ENCODE measurements at places on chromosomes 5 and 9. TPM values are rescaled to one million over a fixed set of nuclear protein-coding genes. Genes with fewer than 3 reads are reported as not detected.

DNA sequence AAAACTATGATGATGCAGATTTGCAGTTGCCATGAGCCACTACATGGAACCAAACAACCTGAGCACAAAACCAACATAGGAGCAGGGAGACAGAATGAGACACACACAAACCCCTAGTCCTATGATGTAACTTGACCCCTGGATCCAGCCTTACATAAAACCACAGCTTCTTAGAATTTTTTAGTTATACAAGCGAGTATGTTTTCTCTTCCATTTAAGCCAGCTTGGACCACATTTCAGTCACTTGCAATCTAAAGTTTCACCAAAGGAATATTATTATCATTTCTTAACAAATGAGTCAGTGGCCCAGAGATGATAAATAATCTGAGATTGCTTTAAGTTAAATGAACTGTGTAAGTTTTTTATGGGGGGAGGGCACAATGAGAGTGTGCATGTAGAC, 6.8 kb downstream of the SPOCK1 start:
- no peak for DNase-seq

DNA sequence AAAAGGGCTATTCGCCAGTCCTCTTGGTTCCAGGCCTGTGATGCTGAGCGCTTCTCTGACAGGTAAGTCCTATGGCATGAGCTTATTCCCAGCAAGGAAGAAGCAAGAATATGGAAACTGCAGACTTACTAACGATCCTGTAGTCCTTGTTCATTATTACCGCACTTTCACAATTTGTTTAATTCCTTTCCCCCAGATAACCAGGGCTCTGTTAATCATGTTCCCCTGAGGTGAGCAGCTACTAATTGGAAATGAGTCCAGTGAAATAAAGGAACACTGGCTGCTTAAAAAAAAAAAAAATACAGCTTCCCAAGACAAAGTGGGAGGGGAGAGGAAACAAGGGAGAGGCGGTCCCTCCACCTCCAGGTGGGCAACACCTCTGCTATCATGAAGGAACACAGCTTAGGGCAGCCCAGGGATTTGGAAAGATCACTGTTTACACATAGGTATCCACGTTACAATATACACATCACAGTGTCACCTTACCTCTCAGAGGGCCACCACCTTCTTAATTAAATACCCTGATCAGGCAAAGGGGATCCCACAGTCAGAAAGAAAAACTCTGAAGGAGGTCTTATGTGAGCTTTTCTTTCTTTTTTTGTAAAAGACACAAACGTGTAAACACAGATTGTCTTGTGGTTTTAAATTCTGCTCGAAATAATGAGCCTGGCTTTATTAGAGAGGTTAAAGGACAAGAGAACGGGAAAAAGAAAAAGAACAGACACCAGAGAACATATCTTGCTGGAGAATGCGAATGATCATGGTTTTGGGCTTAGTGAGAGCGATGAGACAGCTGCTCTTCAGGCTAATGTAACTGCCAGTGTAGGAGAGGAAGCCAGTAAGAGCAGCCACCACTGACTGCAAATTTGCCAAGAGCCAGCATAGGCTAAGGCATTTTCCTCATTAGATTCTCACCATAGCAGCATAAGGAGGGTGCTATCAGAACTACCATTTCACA, 258.6 kb downstream of the CRB2 start:
- no peak for DNase-seq

GRCh38 chr9:18233776-18234445, 240.0 kb upstream of the ADAMTSL1 start:
- no peak for DNase-seq

DNA sequence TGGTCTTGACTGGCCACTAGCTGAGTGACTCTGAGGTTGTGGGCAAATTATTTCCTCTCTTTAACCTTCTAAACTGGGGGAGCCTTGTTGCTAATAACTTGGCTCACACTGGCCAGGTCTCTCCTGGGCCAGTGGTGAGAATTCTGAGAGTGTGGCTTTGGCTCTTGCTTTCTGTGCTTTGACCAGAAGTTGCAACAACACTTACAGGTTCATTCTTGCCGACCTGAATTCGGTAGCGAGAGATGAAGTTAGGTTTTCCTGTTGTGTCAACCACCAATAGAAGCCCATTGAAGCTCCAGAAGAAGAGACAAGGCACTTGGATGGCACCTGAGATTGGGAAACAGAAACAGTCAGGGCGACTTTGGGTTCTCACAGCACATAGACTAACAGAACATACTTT, 19.8 kb downstream of the FAXDC2 start:
- no peak for DNase-seq

The DOCK8 gene
- 65.8 TPM for total RNA-seq

DNA sequence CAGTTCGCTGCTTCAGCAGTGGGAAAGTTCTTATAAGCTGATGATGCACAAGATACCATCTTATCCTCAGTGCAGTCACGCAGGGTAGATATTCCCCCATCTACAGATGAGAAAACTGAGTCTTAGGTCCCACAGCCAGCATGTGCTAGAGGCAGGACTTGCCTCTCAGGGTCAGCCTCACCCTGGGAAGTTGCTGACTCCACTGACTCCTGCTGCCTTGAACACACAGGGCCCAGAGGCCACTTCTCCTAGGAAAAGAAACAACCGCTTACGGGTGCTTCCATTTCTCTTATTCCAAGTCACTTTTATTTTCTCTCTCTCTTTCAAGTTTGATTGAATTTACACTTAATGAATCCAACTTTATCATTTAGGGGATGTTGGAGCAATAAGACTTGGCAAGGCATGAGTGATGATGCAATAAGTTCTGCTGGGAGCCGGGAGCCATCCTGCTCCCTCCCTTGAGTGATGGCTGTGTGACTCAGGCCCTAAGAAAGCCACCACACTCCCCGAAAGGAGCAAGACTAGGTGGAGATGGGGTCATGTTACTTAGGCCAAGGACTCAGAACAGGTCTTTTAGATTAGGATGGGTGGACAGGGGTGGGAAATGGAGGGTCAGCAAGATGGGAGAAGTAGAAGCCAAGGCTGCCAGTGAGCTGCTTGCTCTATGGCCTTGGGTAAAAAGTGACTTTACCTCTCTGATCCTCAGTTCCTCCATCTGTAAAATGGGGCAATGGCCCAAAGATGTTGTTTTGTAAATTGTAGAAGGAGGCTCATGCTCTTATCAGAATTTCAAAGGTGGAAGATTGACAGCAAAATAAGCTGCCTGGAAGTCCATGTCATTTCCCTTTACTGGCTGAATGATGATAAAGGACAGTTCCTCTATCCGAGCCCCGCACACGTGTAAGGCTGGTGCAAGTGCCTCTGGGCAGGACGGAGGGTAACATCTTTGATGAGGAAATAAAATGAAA, 67.4 kb upstream of the ZNF618 start:
- peak; percentile 51 for DNase-seq

The SMIM33 gene
- not detected for total RNA-seq

DNA sequence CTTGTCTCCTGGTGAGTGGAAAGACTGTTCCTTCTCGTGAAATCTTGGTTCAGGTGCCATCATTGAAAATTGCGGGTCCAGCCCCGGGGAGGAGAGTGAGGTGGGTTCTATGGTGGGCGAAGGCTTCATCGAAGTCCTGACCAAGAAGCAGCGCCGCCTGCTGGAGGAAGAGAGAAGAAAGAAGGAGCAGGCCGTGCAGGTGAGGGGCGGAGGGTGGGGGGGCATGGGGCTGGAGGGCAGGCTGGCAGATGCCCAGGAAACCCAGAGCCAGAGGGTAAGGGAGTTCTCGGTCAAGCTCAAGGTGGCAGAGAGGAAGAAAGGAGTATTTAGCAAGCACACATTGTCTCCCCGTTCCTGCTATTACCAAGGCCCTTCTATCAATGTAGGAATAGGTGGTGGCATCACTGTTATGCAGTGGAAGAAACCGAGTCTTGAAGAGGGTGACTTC, 24.3 kb upstream of the POMT1 start:
- no peak for DNase-seq

The SGCD gene
- total RNA-seq = 2.8 TPM

- DNase-seq = no peak
Observed at GRCh38 chr9:120259100-120259499, 320.9 kb downstream of the CDK5RAP2 start.

- no peak for DNase-seq
Observed at GRCh38 chr5:137754961-137755762, 999 bp upstream of the HNRNPA0 start.

The GNA14 gene
- total RNA-seq = 12.4 TPM

The ADAMTS12 gene
- total RNA-seq = 1.7 TPM
